ENCODE measurements at places on chromosomes 1 and 21. TPM values are rescaled to one million over a fixed set of nuclear protein-coding genes. Genes with fewer than 3 reads are reported as not detected.

Gene FLG
- total RNA-seq = not detected

GRCh38 chr1:164498792-164499191 is 60.2 kb upstream of the PBX1 start:
- H3K36me3 ChIP-seq = no peaks in the 10 kb centered on the region
- H3K27me3 ChIP-seq = no peaks in the 10 kb centered on the region
- no peak overlapping the region for H3K27ac ChIP-seq
- H3K4me3 ChIP-seq = no peak overlapping the region

Gene MYCL
- 22.1 TPM for total RNA-seq

DNA sequence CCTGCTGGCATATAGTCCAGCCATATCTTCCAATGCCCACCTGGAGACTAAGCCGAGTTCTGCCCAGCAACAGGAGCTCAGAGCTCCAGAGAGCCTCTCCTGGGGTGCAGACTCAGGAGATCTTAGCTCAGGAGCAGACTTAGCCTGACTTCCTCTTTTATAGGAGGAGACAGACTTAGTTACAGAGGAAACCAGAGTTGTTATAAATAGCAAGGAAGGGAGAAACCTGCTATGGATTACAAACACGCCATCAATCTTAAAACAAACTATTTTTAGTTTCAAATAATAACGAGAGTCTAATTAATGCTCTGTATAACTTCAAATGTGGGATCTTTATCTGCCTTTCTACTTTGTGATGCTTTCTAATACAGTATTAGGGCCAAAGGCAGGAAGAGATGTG is 3.3 kb upstream of the KIF21B start:
- H3K27ac ChIP-seq = peak overlapping the region; percentile 20
- no peaks in the 10 kb centered on the region for H3K27me3 ChIP-seq
- H3K4me3 ChIP-seq = no peak overlapping the region

DNA sequence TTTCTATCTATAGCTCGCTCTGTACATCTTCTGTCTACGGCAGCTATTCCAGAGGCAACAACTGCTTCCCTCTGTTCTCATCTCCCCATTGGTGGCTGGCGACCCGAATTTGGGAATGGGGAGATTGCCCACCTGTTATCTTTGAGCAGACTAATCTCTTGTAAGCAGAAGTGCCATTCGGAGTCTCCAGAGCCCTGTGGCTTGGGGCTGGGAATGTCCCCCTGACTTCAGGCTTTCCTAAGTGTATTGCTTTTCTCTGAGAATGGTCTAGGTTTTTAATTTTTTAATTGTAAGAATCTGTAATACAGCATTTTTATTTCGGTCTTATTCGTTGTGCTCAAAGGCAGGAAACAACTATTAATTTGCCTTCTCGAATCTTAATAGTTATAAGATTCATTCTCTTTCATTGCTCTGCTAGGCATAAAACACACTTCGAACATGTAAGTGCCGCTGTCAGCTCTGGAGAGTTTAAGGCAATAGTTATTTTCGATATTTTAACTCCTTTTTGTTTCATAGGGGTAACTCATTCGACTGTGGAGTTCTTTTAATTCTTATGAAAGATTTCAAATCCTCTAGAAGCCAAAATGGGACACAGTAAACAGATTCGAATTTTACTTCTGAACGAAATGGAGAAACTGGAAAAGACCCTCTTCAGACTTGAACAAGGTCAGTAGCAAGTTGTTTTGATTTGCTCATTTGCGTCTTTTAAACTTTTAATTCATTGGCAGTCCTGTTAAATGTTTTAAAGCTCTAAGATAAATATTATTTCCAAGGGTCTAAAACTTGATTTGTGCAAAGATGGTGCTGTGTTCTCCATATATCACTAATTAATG is 514 bp downstream of the AGL start:
- no peaks in the 10 kb centered on the region for H3K36me3 ChIP-seq
- no peak for DNase-seq
- H3K27me3 ChIP-seq = no peaks in the 10 kb centered on the region

DNA sequence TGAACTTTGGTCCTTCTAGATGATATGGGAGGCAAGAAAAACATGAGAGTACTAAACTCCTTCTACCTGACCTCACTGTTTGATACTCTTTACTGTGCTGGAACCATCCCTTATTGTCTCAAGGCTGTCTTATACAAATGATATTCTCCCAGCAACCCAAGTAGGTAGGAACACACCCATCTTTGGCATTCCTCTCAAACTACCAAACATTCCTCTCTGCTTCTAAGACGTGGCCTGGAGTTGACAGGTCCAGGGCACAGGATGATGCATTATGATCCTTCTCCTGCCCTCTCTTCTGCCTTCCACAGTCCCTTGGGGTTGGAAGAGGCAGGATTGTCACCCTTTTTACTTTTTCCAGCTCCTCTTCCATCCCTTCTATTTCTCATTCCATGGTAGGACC is 90.5 kb downstream of the SPATA17 start:
- no peaks in the 10 kb centered on the region for H3K27me3 ChIP-seq
- no peak for DNase-seq
- no peak overlapping the region for H3K27ac ChIP-seq
- no peaks in the 10 kb centered on the region for H3K36me3 ChIP-seq
- no peaks in the 10 kb centered on the region for H3K4me1 ChIP-seq
- H3K4me3 ChIP-seq = no peak overlapping the region

Gene AKNAD1
- not detected for total RNA-seq

Gene ITSN1
- 95.0 TPM for total RNA-seq

DNA sequence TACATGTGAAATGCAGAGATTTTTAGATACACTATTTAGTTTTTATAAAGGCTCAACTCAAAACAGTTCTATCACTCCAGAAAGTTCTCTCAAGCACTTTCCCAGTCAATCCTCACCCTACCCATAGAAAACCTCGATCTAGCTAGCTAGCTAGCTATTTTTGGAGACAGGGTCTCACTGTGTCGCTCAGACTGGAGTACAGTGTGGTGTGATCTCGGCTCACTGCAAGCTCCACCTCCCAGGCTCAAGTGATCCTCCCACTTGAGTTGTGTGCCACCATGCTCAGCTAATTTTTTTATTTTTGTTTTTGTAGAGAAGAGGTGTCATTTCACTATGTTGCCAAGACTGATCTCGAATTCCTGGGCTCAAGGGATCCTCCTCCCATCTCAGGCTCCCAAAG is 236.9 kb downstream of the RERE start:
- no peaks in the 10 kb centered on the region for H3K27me3 ChIP-seq
- no peak overlapping the region for H3K4me3 ChIP-seq
- H3K36me3 ChIP-seq = no peaks in the 10 kb centered on the region
- no peaks in the 10 kb centered on the region for H3K4me1 ChIP-seq
- H3K27ac ChIP-seq = no peak overlapping the region

DNA sequence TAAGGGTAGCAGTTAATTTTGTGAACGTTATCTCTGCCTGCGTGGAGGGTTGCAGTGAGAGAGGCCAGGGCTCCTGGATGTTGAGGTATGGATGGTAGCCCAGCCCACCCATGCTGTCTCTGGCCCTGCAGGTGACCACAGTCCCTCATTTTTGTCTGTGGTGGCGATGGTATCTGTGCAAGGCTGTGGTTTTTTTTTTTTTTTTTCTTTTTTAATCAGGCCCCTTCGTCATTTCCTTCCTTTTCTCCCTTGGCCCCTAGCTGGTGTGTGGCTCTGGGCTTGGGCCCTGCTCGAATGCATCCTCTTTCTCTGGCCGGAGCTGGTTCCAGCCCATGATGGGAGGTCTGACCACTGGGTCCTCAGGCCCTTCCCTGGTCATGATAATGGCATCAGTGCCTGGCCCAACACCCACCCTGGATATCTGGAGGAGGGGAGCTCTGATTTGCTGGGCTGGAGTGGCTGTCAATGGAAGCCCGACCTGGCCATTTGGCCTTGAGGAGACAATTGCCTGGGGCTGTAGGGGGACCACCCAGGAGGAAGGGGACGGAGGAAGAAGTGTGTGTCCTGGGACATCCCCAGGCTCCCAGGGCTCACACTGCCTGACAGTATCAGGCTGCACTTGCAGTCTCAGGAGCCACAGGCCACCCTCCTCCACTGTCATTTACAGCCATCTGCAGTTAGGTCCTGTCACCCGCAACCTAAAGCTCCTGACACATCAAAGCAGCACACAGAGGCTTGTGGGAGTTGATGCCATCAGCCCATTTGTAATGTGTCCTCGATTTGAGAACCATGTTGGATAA is 8.1 kb upstream of the RNF187 start:
- H3K27ac ChIP-seq = no peak overlapping the region
- no peaks in the 10 kb centered on the region for H3K36me3 ChIP-seq
- DNase-seq = no peak
- no peak overlapping the region for H3K4me3 ChIP-seq

GRCh38 chr1:210475806-210476205 is 147.1 kb downstream of the HHAT start:
- H3K4me1 ChIP-seq = no peaks in the 10 kb centered on the region
- no peak overlapping the region for H3K27ac ChIP-seq
- DNase-seq = no peak
- H3K4me3 ChIP-seq = no peak overlapping the region
- H3K36me3 ChIP-seq = no peaks in the 10 kb centered on the region

DNA sequence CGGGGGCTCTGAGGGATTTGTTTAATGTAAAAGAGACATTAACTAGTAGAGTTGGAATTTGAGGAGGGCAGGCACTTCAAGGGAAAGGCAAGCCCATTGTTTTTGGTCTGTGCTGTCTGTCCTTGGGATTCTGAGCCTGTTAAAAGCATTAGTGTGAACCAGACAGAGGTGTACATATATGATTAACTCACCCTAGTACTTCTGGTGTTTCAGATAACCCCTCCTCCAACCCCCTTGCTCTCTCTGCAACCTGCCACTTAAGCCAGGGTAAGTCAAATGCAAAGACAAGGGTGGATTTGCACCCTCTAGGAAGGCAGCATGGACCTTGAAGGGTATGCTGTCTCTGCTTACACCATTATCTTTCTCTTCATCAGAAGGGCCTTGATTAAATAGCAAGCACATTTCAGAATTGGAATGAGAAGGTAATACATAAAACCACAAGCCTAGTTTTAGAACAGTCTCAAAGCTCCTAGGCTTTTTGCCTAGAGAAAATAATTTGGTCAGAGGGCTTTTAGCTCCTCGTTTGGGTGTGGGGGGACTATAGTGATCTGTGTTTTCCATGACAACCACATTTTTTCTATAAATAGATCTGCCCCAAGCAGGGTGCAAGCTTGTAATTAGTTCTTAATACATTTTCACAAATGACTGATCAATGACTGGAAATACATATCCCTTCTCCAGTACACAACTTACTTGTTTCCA is 120.7 kb upstream of the SGIP1 start:
- H3K27ac ChIP-seq = no peak overlapping the region
- no peaks in the 10 kb centered on the region for H3K4me1 ChIP-seq
- no peaks in the 10 kb centered on the region for H3K27me3 ChIP-seq
- DNase-seq = no peak
- H3K4me3 ChIP-seq = no peak overlapping the region

DNA sequence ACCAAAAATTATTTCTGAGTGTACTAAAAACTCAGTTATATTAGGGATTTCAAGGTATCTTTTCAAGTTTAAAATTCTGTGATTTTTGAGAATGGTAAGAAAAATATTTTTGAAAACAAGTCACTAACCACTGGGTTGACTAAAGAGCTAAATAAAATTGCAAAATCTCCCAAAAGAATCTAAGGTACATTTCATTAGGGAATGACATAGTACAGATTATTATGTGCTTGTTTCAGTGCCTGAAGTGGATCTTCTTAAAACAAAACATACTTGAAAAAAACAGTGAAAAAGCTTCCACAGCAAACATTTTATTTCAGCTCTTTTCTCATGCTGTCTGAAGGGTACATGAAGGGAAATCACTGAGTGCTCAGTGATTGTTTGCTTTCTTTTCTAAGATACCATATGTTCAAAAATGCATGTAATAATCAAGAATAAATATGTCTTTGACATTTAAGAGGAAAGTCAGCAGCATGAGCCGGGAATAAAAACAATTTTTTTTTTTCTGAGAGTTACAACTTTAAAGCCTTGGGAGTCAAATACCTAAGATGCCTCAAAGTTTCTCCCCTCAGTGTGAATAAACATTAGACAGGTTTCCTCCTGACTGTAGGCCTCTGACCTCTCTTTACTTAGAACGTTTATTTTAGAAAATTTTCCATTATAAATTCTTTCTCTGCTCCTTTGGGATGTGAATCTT is 200.7 kb downstream of the KCNT2 start:
- H3K4me1 ChIP-seq = no peaks in the 10 kb centered on the region
- no peaks in the 10 kb centered on the region for H3K27me3 ChIP-seq
- H3K36me3 ChIP-seq = no peaks in the 10 kb centered on the region
- DNase-seq = no peak

GRCh38 chr1:30183006-30183405 is 540.4 kb downstream of the MATN1 start:
- no peak for DNase-seq
- no peaks in the 10 kb centered on the region for H3K36me3 ChIP-seq
- H3K27me3 ChIP-seq = no peaks in the 10 kb centered on the region
- no peaks in the 10 kb centered on the region for H3K4me1 ChIP-seq
- H3K4me3 ChIP-seq = no peak overlapping the region

Gene OLFML3
- 26.4 TPM for total RNA-seq

- H3K4me1 ChIP-seq = peaks cover 21% of the 10 kb centered on the region
- H3K27me3 ChIP-seq = no peaks in the 10 kb centered on the region
- H3K27ac ChIP-seq = no peak overlapping the region
- H3K36me3 ChIP-seq = peaks cover 5% of the 10 kb centered on the region
Measured at GRCh38 chr21:45162809-45163208, 88.4 kb downstream of the ADARB1 start.

Gene C1orf94
- total RNA-seq = not detected

DNA sequence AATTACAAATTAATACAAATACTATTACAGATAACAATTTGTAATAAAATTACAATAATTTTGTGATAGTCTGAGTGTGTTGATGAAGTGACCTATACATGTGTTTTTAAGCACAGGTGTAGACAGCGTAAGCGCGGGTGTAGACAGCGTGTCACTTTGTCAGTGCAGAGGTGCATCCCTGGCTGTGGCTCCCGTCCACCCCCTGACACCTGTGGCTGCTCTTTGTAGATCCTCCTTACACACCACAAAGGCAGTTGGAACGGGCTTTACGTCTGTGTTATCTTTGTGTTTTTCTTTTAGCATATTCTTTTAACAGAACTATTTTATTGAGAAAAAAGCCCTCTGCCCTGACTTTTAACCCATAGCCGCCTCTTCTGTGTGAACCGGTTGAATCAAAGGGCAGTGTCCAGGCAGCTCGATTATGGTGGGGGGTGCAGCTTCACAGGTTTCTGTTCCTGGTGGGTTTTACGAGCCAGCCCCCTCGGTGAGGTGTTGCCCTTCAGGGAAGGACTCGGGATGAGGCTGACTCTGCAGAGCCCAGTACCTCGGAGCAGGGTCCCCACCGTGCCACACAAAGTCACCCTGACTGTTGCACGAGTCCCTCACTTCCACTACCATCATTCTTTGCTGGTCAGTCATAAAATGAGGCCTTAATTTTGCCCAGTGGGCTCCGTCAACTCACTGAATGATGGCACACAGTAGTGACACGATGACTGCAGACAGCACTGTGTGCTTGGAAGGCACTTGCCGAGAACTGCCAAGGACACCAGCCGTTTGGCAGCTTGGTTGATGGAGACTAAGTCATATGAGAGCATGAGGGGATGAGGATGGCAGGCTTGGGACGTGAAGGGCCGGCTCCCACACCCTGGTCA is 86.4 kb upstream of the COL6A1 start:
- H3K27ac ChIP-seq = no peak overlapping the region
- no peaks in the 10 kb centered on the region for H3K36me3 ChIP-seq
- DNase-seq = no peak
- no peaks in the 10 kb centered on the region for H3K27me3 ChIP-seq
- no peaks in the 10 kb centered on the region for H3K4me1 ChIP-seq

GRCh38 chr21:46151989-46152926 is 3.1 kb downstream of the FTCD start:
- H3K4me3 ChIP-seq = no peak overlapping the region
- no peaks in the 10 kb centered on the region for H3K4me1 ChIP-seq
- H3K27me3 ChIP-seq = no peaks in the 10 kb centered on the region
- DNase-seq = peak; percentile 5
- no peak overlapping the region for H3K27ac ChIP-seq

- no peaks in the 10 kb centered on the region for H3K27me3 ChIP-seq
- peak overlapping the region; percentile 84 for H3K27ac ChIP-seq
- H3K4me1 ChIP-seq = peaks cover 18% of the 10 kb centered on the region
- H3K4me3 ChIP-seq = peak overlapping the region; percentile 93
- H3K36me3 ChIP-seq = no peaks in the 10 kb centered on the region
Measured at GRCh38 chr21:33640697-33641351, 717 bp downstream of the CRYZL1 start.

Measured in ascending aorta (tissue), 2 donors.